ENCODE measurements at places on chromosomes 7 and 10. TPM values are rescaled to one million over a fixed set of nuclear protein-coding genes. Genes with fewer than 3 reads are reported as not detected.

Gene CFAP69
- total RNA-seq, result 6.2 TPM

- peak; percentile 60 for DNase-seq
- peaks cover 28% of the 10 kb centered on the region for H3K4me1 ChIP-seq
- no peaks in the 10 kb centered on the region for H3K27me3 ChIP-seq
Observed at GRCh38 chr7:151244196-151244840, 4.2 kb downstream of the SMARCD3 start.

Gene AGK
- 20.8 TPM for total RNA-seq

Gene HOGA1
- total RNA-seq, result 1.5 TPM

- H3K36me3 ChIP-seq, result no peaks in the 10 kb centered on the region
- H3K4me3 ChIP-seq, result no peak overlapping the region
- no peaks in the 10 kb centered on the region for H3K27me3 ChIP-seq
- no peaks in the 10 kb centered on the region for H3K4me1 ChIP-seq
Observed at GRCh38 chr7:154914996-154915380, 87.9 kb downstream of the PAXIP1 start.

DNA sequence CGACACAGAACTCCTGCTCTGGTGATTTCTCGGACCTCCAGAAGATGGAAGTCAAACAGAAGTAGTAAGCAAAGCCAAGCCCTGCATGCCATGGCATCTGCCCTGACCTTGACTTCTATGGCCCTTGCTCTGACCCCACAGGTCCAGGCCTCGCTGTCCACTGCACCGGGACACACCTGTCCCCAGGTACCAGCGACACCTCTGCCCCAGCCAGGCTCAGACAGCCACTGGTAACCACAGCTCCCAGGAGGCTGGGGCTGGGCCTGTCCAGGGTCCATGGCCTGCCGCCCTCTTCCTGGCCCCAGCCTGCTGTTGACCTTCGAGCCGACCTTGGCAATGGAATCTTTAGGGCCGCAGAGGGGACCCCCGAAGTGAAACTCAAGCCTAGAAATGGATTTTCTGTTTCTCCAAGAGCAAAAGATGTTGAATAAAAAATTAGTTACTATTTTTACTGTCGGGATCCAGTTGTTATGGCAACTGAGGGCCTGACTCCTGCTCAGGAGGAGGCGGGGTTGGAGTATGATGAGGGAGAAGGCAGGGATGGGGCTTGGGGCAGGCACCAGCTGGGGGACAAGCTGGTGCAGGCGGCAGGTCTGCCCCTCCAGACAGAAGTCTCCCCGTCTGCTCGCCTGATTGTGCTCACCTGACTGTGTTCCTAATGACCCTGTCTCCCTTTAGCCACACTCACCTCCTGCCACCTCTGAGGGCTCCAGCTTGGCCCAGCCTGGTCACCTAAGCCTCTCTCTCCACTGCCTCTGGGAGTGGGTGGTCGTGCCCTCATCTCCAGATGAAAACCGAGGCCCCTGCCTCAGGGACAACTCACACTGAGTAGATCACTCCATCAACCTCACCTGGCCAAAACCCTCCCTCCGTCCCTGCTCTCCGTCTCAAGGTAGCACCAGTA, 4.1 kb upstream of the MMD2 start:
- DNase-seq, result no peak
- no peaks in the 10 kb centered on the region for H3K4me1 ChIP-seq
- H3K36me3 ChIP-seq, result no peaks in the 10 kb centered on the region
- H3K4me3 ChIP-seq, result no peak overlapping the region

DNA sequence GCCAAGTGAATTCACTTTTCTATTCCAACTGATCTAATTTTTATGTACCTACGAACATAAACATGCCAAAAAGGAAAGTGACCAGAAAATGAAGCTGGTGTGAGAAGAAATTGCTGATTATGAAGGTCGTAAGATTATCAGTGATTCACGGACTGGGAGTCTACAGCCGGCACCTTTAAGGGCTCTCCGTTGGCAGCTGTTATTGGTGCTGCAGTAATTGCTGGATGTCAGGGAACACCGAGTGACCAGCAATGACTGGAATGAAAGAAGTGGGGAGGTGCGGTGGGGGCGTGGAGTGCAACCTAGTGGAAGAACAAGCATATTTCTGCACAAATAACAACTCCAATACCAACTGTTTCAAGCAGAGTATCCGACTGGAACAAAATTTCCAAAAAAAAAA, 109.8 kb upstream of the TARP start:
- DNase-seq, result peak; percentile 27
- no peaks in the 10 kb centered on the region for H3K4me1 ChIP-seq
- no peaks in the 10 kb centered on the region for H3K27me3 ChIP-seq

Gene PTPN20
- total RNA-seq, result 0.33 TPM

DNA sequence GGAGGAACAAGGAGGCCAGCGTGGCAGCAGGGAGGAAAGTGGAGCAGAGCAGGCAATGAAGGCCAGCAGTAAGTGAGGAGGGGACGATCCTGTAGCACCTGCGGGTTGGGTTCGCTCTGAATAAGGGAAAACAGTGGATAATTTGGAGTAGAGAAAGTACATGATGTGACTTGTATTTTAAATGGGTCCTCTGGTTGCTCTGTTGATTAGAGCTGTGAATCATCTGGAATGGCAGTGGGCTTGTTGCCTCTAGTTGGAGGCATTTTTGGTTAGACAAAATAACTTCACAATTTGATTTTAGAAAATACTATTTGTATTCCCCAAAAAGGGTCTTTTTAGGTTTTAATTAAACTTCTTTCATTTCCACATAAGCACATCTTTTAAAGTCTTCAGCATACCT, 277.4 kb downstream of the ARL4A start:
- no peak for DNase-seq
- H3K36me3 ChIP-seq, result no peaks in the 10 kb centered on the region
- H3K4me3 ChIP-seq, result no peak overlapping the region
- no peaks in the 10 kb centered on the region for H3K4me1 ChIP-seq

Gene CHRM2
- total RNA-seq, result 7.9 TPM

DNA sequence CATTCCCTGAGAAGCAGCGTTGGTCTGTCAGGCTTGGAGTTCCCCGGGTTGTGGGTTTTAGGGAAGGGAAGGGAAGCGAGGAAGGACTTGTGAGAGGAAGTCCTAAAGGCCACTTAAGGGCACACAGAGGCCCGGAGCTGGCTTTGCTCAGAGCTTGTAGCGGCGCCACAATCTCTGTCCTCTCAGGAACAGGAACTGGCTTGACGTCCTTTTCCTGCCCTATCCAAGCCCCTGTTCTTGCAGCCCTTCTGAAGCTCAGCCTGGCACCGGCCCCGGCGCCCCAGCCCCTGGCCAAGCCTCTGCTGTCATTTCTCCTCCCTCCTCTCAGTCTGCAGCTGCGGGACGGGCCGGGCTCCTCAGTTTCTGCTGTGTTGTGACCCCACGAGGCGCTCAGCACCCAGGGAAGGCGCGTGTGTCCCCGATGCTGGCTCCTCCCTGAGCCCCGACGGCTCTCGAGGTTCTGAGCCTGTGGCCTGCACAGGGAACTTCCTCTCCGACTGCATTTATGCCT, at the start of gene GIMAP8:
Gene GIMAP8, plus strand, starts transcription at position 140 of the 511 bp plus-strand sequence. CDS start 16,069 bp downstream, outside the sequence.
- H3K27me3 ChIP-seq, result no peaks in the 10 kb centered on the region
- no peak within 1 kb of the TSS for H3K4me3 ChIP-seq
- no peak for DNase-seq

GRCh38 chr10:108427146-108427545, 1262.6 kb upstream of the SORCS1 start:
- no peak for DNase-seq
- H3K27ac ChIP-seq, result no peak overlapping the region
- H3K4me3 ChIP-seq, result no peak overlapping the region
- no peaks in the 10 kb centered on the region for H3K27me3 ChIP-seq
- H3K4me1 ChIP-seq, result no peaks in the 10 kb centered on the region
- H3K36me3 ChIP-seq, result no peaks in the 10 kb centered on the region

DNA sequence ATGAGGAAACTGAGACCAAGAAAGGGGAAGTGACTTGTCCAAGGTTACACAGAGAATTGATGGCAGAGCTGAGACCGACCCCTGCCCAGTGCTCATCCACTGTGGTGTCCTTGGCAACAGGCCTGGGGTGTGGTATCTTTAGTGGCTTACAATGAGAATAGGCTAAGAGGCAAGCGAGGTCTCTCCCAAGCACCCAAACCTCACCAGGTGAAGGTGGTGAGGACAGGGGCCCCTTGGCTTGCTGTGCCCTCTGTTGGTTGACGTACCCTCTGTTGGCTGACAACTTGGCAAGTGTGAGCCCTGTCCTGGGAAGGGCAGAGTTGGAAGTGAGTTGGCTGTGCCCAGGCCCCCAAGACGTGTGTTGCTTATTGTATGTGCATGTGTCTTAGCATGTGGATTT, 166.9 kb downstream of the GRK5 start:
- H3K4me1 ChIP-seq, result peaks cover 37% of the 10 kb centered on the region
- no peaks in the 10 kb centered on the region for H3K36me3 ChIP-seq
- DNase-seq, result no peak
- H3K27ac ChIP-seq, result no peak overlapping the region

Gene NPFFR1
- not detected for total RNA-seq

DNA sequence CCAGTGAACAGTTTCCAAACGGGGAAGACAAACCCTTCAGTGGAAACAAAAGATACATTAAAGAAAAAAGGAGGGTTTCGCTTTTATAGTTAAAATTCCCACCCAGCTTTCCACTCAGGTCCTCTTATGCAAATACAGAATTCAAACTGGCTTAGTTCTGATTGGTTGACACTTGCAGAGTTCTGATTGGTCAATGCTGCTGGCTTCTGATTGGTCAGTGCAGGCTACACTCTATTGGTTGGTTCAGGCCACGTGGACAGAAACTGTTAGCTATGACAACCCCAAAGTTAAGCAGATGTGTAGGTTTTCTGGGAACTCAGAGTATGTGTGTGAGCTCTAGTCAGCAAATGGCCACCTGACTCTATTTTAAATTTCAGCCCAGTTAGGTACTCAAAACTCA, 80.0 kb downstream of the FBXL13 start:
- no peak overlapping the region for H3K27ac ChIP-seq
- H3K4me1 ChIP-seq, result peaks cover 18% of the 10 kb centered on the region
- DNase-seq, result no peak
- no peak overlapping the region for H3K4me3 ChIP-seq

- no peak overlapping the region for H3K4me3 ChIP-seq
- H3K27ac ChIP-seq, result no peak overlapping the region
- peak; percentile 31 for DNase-seq
- H3K27me3 ChIP-seq, result no peaks in the 10 kb centered on the region
Observed at GRCh38 chr10:15627617-15628196, 92.0 kb downstream of the ITGA8 start.

Gene PPP1R17
- not detected for total RNA-seq

Gene FHIP2A
- 25.7 TPM for total RNA-seq

DNA sequence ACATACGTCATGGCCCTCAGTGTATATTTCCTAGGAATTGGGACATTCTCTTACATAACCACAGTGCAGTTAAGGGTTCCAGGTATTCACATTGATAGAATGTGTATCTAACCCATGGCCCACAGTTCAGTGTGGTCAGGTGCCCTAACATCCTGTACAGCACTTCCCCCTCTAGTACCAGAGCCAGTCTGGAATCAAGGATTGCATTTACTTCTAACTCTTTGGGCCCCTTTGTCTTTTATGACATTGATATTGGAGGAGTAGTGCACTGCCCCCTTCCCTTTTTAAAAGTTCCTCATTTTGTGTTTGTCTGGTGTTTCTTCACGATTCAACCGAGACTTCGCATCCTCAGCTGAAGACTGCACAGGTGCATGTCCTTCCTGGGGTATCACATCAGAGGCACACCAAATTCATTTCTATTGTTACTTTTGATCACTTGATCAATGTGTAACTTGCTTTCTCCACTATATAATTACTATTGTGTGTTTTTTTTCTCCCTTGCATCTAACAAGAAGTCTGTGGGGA, 22.4 kb upstream of the NPFFR1 start:
- no peak overlapping the region for H3K27ac ChIP-seq
- no peaks in the 10 kb centered on the region for H3K27me3 ChIP-seq
- H3K36me3 ChIP-seq, result no peaks in the 10 kb centered on the region
- DNase-seq, result no peak

Gene PPP1R9A
- 3.3 TPM for total RNA-seq

GRCh38 chr10:114458955-114459354, 54.7 kb upstream of the AFAP1L2 start:
- no peak for DNase-seq
- no peaks in the 10 kb centered on the region for H3K4me1 ChIP-seq
- no peaks in the 10 kb centered on the region for H3K27me3 ChIP-seq
- no peak overlapping the region for H3K4me3 ChIP-seq
- H3K36me3 ChIP-seq, result no peaks in the 10 kb centered on the region
- H3K27ac ChIP-seq, result no peak overlapping the region

DNA sequence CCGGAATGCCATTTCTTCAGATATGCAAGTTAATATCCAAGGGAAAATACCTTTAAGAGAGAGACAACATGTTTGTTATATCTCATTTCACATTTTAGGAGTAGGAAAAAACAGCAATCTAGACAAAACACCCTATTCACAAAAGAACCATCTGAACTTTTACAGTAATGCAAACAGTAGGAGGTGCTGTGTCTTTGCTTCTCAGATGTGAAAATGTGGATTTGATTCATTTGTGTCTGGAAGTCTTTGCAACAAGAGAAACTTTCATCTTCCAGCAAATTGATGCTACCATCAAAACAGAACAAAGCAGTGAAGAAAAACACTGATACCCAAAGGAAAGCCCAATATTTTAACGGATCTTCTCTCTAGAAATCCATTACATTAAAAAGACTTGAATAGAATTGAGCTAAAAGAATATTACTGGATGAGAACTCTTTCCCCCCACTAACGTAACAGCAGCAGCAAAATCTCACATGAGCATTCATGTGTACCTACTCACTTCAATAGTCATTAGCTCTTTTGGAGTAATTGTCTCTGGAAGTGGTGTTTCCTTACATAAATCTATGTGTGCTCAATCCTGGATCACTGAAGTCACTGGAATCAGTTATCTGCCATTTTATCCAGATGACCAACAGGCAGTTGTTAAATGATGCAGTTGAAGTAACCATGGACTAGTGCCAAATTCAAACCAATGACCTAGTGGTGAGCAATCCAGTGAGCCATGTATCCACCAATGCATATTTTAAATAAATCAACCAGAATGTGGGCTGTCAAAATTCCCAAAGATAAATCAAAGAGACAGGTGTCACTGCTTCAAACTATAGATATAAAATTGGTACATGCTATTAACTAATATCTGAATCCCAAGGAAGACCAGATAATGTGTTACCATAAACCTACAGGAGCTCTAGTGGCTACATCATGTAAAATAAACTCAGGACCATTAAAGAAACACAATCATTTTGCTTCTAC, 1.8 kb downstream of the SEMA3C start:
- peak overlapping the region; percentile 53 for H3K4me3 ChIP-seq
- H3K27me3 ChIP-seq, result no peaks in the 10 kb centered on the region
- peak; percentile 92 for DNase-seq

GRCh38 chr7:101519324-101520023, 109.6 kb downstream of the MYL10 start:
- H3K4me1 ChIP-seq, result peaks cover 16% of the 10 kb centered on the region
- no peak overlapping the region for H3K27ac ChIP-seq
- peaks cover 2% of the 10 kb centered on the region for H3K27me3 ChIP-seq
- no peak overlapping the region for H3K4me3 ChIP-seq

- no peaks in the 10 kb centered on the region for H3K36me3 ChIP-seq
- H3K27ac ChIP-seq, result no peak overlapping the region
- H3K27me3 ChIP-seq, result no peaks in the 10 kb centered on the region
- no peak overlapping the region for H3K4me3 ChIP-seq
- peaks cover 7% of the 10 kb centered on the region for H3K4me1 ChIP-seq
- DNase-seq, result no peak
Observed at GRCh38 chr10:4652111-4653010, 173.6 kb upstream of the AKR1E2 start.

Gene LCOR
- 15.7 TPM for total RNA-seq

GRCh38 chr10:31624611-31625010, 304.0 kb downstream of the ARHGAP12 start:
- no peaks in the 10 kb centered on the region for H3K27me3 ChIP-seq
- no peaks in the 10 kb centered on the region for H3K36me3 ChIP-seq
- H3K4me3 ChIP-seq, result no peak overlapping the region
- H3K27ac ChIP-seq, result no peak overlapping the region
- no peak for DNase-seq

Measured in fibroblast of lung (primary cell).